ENCODE measurements at places on chromosomes 5 and 9.

GRCh38 chr5:157900644-157901043 is 41.7 kb upstream of the CLINT1 start:
- no peak for DNase-seq

DNA sequence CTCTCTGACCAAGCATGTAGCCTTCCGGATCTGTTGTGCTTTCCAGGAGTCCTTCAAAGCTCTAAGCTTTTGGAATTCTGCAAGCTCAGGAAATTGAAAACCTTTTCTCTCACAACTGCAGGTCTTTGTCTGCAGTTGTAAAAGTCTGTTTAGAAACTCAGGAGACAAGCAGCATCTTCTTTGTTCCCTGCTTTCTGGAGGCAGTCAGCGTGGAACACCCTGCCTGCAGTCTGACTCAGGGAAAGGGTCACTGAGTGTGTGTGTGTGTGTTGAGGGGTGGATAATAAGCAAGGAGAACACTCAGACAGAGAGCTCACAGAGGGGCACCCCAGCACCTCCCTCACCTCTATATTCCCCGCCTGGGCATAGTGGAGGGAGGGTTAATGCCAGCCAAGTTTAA is 29.1 kb downstream of the KCNIP1 start:
- no peak for DNase-seq

- DNase-seq = no peak
These were observed 191.7 kb downstream of the CDK5RAP2 start for GRCh38 chr9:120388003-120388855.

- DNase-seq = no peak
These were observed 15.2 kb downstream of the FKBP15 start for GRCh38 chr9:113205861-113206260.

- no peak for DNase-seq
These were observed 379 bp upstream of the EGFLAM start for GRCh38 chr5:38258042-38258318.
